Effector CD4-positive, alpha-beta T cell (primary cell): ENCODE measurements at places on chromosomes 4 and X.

DNA sequence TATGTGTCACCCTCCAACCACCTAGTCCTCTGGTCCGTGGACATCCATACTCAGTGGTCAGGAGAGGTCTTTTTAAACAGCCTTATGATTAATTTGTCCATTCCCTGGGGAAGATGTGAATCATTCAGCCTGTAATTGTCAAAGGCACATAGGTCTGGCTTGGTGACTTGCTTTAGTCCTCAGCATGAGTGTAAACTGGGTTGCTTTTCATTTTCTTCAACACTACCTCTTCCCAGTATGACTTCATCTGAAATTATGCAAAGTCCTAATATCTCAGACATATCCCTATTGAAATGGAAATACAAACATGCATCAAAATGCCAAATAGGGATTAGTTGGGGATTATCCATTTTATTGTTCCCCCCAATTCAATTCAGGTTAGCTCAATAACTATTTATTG, 208.3 kb upstream of the AMOT start:
- DNase-seq, result no peak

DNA sequence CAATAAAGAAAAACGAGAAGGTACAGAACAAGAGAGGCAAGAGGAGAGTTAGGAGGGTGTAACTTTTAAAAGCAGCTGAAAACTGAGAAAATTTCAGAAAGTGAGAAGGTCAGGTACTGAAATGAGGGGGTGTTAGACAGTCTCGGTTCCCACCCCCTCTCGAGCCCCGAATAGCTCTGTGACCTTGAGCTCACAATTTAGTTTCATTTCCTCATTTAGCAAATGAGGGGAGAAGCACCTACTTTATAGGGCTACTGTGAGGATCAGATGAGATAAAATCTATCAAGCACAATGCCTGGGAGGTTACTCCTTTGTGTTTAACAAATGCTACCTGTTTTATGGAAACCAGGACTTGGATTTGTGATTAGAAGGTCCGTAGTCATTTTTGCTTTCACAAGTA, 4.9 kb downstream of the UGT8 start:
- DNase-seq, result no peak

DNA sequence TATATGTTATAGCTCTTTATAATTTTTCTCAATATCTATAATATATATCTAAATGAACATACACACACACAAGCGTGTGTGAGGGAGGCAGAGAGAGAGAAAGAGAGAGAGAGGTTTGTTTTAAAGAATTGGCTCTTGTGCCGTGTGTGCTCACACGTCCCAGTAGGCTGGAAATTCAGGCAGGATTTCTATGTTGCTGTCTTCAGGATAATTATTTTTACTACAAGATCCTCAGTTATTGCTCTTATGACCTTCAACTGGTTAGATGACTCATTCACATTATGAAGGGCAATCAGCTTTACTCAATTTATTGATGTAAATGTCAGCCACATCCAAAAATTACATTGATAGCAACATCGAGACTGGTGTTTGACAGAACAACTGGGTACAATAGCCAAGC, 1520.7 kb upstream of the PCDH7 start:
- DNase-seq, result no peak

DNA sequence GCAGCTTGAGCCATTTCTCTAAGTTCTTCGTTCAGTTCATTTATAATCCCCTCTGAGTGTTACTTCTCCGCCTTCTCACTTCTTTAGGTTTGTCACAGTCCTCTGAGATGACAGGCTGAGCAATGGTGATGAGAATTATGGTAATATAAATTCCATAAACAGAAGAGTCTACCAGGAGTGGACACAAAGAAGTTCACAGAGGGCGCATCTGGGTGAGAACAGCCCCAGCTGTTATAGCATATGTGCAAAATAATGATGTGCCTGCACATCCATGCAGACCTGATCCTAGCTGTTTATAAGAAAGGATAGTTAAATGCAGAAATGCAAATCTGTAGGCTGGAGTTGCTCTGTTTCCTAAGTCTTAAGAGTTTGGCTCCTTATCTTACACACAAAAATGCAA, 377.5 kb downstream of the KCNIP4 start:
- no peak for DNase-seq

DNA sequence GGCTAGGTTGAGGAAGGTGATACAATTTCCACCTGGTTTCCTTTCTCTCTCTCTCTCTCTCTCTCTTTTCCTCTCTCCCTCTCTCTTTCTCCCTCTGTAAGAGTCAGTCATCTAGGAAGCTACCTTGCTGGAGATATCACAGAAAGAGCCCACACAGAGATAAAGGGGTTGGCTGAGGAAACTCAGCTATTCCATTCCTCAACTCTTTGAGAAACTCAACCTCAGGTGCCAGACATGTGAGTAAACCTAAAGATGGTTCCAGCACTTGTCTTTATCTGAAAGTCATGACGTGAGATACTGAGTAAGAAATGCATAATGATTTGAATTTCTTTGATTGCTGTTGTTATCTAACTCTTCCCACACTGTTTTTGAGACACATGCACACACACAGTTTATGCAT, 564.0 kb downstream of the SPOCK3 start:
- DNase-seq, result no peak

- DNase-seq, result no peak
Observed at GRCh38 chrX:102957751-102958150, 20.7 kb downstream of the RAB40AL start.

DNA sequence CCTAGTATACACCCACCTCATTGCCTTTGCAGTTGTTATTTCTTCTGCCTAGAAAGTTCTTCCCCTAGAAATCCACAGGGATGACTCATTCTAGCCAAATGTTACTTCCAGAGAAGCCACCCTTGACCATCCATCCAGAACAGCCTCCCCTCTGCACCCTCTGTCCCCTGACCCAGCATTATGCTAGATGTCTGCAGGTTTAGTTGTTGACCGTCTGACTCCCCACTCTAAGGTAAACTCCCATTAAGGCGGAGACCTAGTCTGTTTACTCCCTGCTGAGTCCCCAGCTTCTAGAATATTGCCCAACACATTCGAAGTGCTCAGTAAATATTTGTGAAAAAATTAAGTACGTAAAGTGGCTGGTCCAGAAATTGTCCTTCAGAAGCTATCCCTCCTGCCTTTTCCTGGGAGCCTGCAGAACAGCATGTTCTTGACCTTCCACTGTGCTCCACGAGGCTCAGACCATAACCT, 11.0 kb downstream of the SRD5A3 start:
- no peak for DNase-seq

DNA sequence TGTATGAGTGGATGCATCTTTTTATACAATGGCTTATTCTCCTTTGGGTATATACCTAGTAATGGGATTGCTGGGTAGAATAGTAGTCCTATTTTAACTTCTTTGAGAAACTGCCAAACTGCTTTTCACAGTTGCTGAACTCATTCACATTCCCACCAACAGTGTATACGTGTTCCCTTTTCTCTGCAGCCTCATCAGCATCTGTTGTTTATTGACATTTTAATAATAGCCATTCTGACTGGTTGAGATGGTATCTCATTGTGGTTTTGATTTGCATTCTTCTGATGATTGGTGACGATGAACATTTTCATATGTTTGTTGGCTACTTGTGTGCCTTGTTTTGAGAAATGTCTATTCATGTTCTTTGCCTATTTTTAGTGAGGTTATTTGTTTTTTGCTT, 687.0 kb upstream of the EPHA5 start:
- DNase-seq, result no peak

GRCh38 chrX:51697397-51697796, 12.9 kb upstream of the CENPVL1 start:
- no peak for DNase-seq

GRCh38 chr4:153570228-153570973, 104.2 kb downstream of the TMEM131L start:
- DNase-seq, result no peak

GRCh38 chrX:107154787-107155620, 36.4 kb upstream of the RBM41 start:
- DNase-seq, result no peak

- no peak for DNase-seq
Observed at GRCh38 chr4:80265571-80266252, 752 bp upstream of the FGF5 start.

GRCh38 chr4:73205482-73205881, 53.1 kb downstream of the ANKRD17 start:
- no peak for DNase-seq

- DNase-seq, result no peak
Observed at GRCh38 chr4:145909281-145909715, 29.3 kb downstream of the ZNF827 start.

- no peak for DNase-seq
Observed at GRCh38 chrX:66676990-66677389, 38.1 kb upstream of the EDA2R start.

- DNase-seq, result no peak
Observed at GRCh38 chr4:81884986-81885385, 413.3 kb upstream of the RASGEF1B start.

- DNase-seq, result no peak
Observed at GRCh38 chr4:183504930-183505610, at the start of gene ING2. Gene ING2 (plus strand): TSS chr4:183505058. CDS start chr4:183505196, 138 bp downstream.

GRCh38 chr4:38101563-38101962, 141.4 kb downstream of the PTTG2 start:
- no peak for DNase-seq

DNA sequence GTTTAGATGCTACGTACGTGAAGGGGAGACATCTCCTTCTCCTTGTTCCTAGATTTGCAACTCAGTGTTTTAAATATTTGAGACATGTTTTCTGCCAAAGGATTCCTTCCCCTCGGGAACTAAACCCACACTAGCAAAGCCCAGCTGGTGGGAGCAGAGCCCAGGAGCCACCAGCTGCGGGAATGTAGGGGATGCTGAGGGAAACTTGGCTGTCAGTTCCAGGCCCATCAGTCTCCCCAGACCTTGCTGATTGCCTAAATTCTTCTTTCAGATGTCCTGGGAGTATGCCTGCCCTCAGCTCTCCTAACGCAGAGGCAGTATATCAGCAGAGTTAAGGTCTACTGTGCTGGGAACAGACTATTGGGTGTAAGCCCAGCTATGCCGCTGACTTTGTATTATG, 630.0 kb upstream of the TENM3 start:
- no peak for DNase-seq

DNA sequence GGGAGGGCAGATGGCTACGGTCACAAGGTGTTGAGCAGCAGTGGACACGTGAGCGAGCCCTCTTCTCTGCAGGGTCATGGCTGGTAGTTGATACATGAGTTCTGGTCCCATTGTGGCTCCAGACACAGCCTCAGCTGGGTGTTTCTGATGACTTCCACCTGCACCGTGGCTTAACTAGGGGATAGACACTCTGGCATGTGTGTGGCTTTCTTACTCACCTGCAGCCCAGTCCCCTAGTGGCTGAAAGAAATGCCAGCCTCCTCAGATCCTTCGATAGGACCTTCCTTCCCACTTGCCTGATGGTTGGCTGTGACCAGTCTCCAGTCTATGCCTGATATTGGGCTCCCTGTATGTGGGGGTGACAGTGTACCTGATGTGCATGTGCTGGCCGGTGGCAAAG, 5.0 kb downstream of the GPR78 start:
- no peak for DNase-seq

- no peak for DNase-seq
Observed at GRCh38 chrX:1673337-1673736, 58.5 kb downstream of the ASMT start.
